GM12891 (cell line): ENCODE measurements at places on chromosomes 11 and 22.
A peak's percentile ranks its signal among the peaks of the same experiment; 100 is the strongest.

DNA sequence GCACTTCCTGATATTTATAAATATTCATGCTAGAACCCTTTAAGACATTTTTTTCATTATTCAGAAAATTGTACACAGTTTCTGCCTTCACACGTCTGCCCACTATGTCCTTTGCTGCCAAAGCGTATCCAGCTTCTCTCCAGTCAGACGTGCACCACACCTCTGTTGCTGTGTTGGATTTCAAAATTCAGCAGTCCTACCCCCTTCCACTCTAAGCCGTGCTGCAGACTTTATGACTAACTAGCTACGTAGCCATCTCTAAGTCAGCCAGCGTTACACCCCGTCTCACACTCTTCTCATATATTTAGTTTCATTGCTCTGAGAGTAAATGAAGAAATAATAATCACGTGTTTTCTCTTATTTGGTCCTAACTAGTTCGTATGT lies 28.2 kb upstream of the OPCML start:
- DNase-seq = no peak

GRCh38 chr11:71452199-71453036 lies 585 bp upstream of the NADSYN1 start:
- DNase-seq = no peak

- no peak for DNase-seq
These were observed 118.6 kb downstream of the TIMP3 start for GRCh38 chr22:32920032-32920628.

GRCh38 chr11:124656774-124657630 lies 16.5 kb downstream of the SIAE start:
- DNase-seq = no peak

DNA sequence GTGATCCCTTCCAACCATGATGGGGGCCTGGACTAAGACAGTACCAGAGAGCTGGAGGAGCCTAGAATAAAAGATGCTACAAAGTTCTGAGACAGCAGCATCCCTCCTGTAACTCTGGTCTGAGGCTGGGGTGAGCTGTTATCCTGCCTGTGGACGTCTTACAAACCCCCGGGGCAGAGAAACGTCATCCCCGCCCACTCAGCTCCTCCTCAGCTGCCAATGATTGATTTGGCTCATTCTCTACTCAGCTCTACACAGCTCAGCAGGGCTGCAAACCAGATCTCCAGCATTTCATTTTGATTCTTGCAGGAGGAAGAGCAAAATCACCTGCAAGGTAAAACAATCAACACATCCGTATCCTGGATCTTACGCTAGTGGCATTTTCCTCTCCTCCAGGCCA lies 55.5 kb downstream of the CSNK2A3 start:
- DNase-seq = no peak

GRCh38 chr11:118088531-118088930 lies 1.8 kb upstream of the SMIM35 start:
- DNase-seq = no peak

DNA sequence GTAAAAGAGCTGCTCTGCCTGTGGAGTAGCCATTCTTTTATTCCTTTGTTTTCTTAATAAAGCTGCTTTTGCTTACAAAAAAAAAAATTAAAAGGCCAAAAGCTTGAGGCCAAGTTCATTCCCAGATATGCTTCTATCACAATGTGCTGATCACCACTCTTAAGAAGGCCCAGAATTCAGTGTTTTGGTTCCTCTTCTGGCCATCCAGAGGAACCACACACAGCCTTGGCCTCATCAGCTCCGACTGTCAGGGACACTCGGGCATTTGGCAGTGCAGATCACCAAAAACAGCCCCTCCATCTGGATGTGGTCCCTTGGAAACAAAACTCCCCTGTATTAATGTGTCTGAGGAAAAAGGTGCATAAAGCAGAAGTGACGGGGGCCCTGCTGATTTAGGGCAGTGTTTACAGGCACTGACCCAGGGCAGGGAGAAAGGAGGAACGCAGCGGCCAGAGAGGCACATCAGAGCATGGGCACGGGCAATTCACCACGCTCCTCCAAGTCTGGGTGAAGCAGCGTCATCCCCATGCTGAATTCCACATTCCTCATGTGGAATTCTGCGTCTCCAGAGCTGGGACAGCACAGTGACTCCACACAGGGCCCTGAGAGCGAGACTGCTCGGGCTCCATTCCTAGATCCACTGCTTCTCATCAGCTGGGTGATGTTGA lies 17.7 kb downstream of the POLDIP3 start:
- no peak for DNase-seq

DNA sequence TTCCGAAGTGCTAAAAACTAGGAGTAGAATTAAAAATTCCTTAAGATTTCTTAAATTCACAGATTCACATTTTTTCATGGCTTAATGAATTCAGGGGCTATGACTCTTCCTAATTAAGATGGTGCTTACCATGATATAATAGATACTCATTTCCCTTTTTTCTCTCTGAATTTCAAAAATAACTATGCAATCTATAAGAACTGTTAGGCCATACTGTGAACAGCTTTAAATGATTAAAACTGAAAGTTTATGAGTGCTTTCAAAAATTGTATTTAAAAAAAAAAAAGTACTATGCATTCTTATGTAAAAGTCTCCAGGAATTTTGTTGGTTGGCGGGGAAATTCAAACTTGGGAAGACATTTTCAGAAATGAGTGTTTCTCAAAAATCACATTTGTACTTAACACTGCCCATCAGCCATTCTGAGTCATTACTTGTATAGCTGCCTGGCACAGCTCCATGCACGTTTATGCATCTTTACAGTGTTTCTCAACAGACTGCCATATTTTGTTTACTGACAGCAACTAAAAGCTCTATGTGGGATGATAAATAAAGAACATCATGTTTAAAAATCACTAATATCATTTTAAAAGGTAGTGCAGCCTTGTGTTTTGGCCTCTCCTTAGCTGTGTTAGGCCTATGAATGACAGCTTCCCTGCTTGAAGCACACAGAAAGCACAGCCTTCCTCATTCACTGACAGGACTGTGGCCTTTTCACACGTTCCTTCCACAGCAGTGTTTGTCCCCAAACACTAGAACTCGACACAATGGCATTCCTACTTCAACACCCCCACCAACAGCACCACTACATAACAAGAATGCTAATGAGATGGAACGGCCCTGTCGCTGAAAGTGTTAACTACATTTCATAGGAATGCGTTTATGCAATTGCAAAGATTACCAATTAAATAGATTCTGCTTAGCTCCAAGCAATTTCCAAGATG lies 131.4 kb downstream of the DCDC1 start:
- DNase-seq = no peak

DNA sequence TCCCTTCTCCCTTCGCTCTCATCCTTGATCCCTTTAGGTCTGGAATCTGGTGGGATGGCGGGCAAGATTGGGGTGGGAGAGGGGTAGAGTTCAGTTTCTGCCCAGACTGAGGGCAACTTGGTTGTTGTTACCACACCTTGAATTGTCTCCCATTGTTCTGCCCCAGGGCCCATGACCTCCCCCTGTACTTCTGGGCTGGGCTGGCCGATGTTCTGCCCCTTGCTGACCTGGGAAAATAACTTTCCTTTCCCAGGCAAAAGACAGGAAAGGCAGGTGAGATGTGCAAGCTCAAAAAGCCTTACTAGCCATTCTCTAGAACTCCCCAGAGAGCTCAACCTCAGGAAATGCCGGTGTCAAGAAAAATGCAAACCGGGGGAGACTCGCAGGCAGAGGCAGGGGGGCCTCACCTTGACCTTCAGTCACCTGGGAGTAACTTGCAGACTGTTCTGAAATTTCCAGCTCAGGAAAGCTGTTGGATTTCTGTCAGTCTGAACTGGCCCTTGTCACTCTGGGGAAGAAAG lies 32.4 kb upstream of the EIF3D start:
- DNase-seq = no peak

DNA sequence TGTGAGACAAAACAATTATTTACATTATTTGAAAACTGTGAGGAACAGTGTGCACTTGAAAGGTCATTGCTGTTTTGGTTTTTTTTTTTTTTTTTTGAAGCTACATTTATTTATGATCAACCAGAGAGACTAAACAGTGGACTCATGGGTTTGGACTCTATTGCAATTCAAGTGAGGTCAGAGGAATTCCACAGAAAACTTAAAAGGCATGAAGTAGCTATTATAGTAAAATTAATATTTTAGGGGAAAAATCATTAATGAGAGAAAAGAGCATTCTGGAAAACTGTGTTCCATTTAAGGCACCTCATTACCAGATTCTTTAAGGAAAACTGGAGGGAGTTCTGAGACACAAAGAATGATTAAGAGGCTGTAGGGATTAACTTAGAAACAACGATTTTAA lies 102.8 kb downstream of the WNT11 start:
- DNase-seq = no peak

GRCh38 chr22:47796128-47796908 lies 1033.9 kb downstream of the TBC1D22A start:
- no peak for DNase-seq

GRCh38 chr11:116065986-116066385 lies 561.8 kb upstream of the CADM1 start:
- no peak for DNase-seq

- DNase-seq = peak; percentile 53
These were observed 2.8 kb upstream of the TMPRSS13 start for GRCh38 chr11:117931971-117932370.

- no peak for DNase-seq
These were observed 615 bp downstream of the FADS3 start for GRCh38 chr11:61890529-61891330.

- no peak for DNase-seq
These were observed 67.5 kb downstream of the PRR5L start for GRCh38 chr11:36363361-36364268.

GRCh38 chr11:118136801-118137200 lies 15.8 kb downstream of the SCN4B start:
- no peak for DNase-seq

GRCh38 chr11:33068611-33069340 lies 29.4 kb downstream of the TCP11L1 start:
- DNase-seq = no peak

DNA sequence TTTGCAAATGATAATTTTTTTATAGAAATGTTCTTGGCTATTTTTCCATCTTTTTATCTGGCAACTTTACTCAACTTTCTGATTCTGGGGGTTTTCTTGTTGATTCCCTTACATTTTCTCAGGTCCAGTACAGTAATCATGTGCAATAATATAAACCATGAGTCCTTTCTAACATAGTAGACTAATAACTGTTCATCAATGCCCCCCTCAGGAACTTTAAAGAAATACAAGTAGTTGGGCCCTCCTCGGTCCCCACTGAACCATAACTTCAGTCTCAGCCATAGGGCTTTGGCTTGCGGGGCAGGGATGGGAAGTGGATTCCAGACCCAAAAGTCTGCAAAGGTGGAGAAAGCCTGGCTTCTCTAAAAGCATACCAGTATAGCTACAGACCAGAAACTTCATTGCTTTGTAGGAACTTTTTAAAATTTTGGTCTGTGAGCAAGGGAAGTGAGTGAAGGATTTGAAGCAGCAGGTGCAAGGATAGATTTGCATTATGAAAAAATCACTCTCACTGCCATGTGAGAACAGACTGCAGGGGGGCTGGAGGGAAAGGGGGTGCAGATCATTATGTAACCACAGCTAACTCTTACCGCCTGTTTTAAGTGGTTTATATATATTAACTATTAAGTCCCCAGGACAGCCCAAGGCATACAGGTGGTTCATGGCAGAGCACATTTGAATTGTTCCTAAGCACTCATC lies 10.4 kb upstream of the TUB start:
- DNase-seq = no peak

DNA sequence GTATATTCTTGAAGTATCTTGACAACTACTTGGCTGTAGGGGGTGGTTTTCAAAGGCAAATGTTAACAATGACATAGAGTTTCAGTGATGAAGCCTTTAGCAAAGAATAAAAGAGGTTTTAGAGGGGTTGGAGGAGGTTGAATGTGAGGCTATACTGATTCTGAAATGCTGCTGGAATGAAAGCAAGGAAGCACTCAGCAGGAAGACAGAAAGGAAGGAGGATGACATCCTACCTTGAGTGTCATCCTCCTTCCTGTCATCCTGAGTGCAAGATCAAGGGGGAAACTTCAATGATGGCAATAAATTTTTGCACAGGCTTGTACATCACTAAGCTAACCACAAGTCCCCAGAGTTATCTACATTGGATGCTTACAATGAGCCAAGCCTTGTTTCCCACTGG lies 120.5 kb downstream of the APIP start:
- DNase-seq = no peak

GRCh38 chr22:20128902-20129746 lies 2.5 kb upstream of the ZDHHC8 start:
- DNase-seq = no peak

GRCh38 chr22:46057246-46058090 lies 80.5 kb upstream of the WNT7B start:
- DNase-seq = no peak

DNA sequence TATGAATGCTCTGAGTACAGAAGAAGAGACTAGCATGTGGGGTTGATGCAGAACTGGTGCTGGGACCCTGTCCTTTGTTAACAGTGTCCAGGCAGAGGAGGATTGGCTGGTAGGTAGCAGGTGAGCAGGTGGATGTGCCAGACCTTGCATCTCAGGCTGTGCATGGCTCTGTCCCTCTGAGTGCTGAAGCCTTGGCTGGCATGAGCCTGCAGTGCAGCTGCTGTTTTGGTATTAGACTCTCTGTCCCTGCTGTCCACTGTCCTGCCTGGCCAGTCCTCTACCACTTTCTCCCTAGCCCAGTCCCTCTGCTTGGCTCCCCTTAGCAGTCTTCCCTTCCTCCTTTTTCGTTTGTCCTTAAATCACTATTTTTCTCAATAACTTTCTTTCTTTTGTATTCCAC lies 213.6 kb upstream of the ZBED5 start:
- no peak for DNase-seq

GRCh38 chr11:10415817-10416392 lies 39.2 kb upstream of the AMPD3 start:
- DNase-seq = no peak

- no peak for DNase-seq
These were observed 16.0 kb upstream of the PICK1 start for GRCh38 chr22:38040953-38041759.

DNA sequence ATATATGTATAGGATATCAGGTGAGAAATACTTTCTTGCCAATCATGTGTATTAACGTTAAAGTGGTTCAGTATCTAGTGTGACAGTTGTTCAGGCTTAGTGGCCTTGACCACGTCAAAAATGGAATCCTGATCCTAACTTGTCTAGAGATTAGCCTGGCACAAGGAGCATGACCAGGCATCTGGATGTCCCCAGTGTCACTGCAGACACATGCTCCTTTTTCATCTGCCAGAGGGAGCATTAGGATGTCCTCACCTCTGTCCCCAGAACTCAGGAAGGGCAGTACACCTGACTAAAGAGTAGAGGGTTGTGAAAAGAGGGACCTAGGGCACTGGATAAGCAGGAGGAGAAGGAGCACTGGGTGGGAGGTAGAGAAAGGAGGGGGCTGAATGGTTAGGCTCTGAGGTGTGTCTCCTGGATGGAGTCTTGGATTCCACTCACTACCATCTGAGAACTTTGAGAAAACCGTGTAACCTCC lies 40.9 kb upstream of the GGTLC2 start:
- no peak for DNase-seq

GRCh38 chr11:45872651-45873356 lies 12.6 kb upstream of the MAPK8IP1 start:
- peak; percentile 50 for DNase-seq
